ENCODE measurements at places on chromosomes 2 and 18.
A peak's percentile ranks its signal among the peaks of the same experiment; 100 is the strongest.

DNA sequence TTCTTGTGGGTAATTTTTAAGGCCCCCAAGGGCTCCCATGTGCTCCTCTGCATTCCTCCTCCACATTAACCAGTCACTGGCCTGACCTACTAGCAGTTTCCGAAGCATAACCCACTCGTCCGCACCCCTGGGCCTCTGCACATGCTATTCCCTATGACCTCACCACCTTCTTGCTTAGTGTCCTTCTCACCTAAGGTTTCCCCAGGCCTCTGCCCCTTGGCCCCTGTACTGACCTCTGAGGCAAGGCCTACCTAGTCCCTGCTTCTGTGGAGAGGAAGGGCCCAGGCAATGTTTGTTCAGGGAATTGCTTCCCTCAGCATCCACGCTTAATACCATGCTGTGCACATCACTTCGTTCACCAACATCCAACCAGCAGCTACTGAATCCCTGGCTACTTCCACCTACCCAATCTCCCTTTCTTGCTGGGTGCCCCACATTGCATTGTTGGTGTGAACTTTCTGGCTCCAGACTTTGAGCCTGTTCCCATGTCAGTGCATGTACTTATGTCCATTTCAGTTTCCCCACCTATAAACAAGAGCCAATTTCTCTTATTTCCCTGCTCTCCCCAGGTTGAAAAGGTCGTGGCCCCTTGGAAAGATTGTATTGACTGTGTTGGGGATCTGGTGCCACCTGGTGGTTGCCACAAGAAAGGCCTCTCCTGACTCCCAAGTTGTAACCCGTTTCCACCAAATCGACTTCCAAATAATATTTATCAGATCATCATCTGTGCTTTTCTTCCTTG, 19.2 kb upstream of the TMEM177 start:
- no peak for DNase-seq

GRCh38 chr2:109486711-109487535, 126.8 kb downstream of the SEPTIN10 start:
- DNase-seq: no peak

- no peak for DNase-seq
Observed at GRCh38 chr2:217513258-217513657, 489.5 kb downstream of the TNS1 start.

GRCh38 chr2:56465491-56465890, 281.7 kb downstream of the CCDC85A start:
- peak; percentile 3 for DNase-seq

- DNase-seq: no peak
Observed at GRCh38 chr2:67213270-67213670, 183.9 kb upstream of the ETAA1 start.

- DNase-seq: no peak
Observed at GRCh38 chr2:150166313-150167051, 321.0 kb downstream of the RND3 start.

GRCh38 chr2:65367524-65367923, 64.9 kb downstream of the SPRED2 start:
- peak; percentile 98 for DNase-seq

GRCh38 chr2:216362730-216363129, 9.6 kb downstream of the MARCHF4 start:
- DNase-seq: peak; percentile 72

DNA sequence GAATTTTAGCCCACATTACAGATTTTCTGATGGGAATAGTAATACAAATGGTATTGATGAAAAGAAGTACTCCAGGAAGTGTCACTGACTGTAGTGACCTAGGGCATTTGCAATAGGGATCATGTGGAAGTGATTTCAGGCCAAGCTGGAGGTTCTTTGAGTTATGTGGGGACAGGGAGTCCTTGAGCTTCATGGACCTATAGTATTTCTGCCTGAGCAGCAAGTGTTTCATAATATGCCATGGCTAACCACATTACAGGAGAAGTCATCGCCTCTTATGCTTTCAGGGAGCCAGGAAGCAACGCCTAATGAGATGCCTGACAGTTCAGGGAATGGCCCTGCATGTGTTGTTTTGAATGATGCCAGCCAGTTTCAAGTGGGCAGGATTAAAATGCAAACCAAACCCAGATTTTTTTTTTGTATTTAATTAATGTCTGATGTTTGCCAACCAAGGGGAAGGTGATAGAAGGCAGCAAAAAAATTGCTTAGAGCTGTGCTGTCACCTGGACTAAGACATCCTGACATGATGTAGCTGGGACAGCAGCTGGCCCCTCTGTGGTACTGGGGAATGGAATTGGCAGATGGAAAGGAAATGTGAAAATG, 109.5 kb downstream of the RAPGEF4 start:
- no peak for DNase-seq

GRCh38 chr2:108573061-108573460, 38.8 kb downstream of the LIMS1 start:
- DNase-seq: no peak

DNA sequence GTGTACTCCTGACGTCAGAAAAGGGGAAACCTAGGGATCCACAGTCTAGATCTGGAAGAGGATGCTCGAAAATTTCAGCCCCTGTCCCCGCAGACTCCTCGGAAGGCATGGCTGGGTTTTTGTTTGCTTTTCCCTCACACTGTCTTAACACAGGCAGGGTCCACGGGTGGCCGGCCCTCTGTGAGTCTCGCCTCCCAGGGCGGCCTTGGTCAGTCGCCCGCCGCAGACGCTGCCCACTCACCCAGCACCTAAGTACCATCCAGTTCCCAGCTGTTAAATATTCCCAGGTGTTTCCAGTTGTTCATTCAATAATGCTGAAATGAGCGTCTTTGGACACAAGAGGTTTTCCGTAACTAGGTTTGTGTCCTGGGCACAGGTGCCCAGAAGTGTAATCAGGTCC, 193.2 kb downstream of the TWIST2 start:
- DNase-seq: no peak

DNA sequence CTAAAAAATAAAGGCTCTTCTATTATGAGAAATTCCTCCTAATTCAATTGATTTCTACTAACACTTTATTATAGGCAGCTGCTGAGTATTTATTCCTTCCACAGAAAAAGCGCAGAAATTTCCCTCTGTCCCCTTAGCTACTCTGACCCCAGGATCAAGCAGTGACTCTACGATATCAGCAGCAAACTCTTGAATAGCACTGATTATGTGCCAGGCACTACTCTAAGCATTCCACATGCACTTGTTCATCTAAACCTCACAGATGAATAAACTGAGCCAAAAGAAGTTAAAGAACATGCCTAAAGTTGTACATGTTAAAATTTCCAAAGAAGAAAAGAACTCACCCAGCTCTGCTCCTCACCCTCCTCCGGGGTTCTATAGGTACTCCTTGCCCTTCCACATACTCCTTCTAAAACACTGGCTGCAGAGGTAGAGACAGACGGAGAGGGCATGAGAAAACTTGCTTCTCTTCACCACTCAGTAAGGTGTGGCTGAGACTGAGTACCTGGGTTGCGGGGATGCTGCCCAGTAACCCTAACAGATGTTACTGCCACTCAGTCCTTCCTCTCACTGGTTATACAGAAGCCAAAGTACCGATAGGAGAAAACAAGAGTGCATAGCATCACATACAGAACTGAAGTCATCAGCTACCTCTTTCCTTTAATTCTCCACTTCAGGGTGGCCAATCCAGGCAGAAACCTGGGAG, 9.9 kb downstream of the C1D start:
- DNase-seq: no peak

DNA sequence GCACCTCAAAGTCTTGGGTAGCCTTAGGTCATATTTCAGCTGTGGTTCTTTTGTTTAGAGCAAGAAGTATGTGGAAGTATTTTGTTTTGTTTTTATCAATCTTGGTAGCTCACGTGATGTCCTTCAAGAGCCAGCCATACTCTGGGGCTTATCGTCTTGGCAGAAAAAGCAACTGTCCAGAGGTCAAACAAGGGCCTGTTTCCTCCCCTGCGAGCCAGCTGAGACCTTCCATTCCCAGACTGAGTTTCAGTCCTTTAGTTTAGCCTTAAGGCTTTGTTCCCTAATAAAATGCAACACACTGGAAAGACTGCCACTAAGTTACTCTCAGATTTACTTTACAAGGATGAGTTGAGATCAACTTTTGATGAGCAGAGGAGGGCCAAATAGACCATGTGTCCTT, 63.5 kb downstream of the TXNL1 start:
- no peak for DNase-seq

- no peak for DNase-seq
Observed at GRCh38 chr2:215979620-215980019, 33.7 kb downstream of the MREG start.

DNA sequence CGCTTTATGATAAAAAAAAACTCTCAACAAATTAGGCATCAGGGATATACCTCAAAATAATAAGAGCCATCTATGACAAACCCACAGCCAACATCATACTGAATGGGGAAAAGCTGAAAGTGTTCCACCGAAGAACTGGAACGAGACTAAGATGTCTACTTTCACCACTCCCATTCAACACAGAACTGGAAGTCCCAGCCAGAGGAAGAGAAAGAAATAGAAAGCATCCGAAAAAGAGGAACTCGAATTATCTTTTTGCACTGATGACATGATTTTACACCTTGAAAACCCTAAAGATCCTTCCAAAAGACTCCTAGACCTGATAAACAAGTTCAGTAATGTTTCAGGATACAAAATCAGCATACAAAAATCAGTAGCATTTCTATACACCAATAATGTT, 121.6 kb downstream of the ZRANB3 start:
- DNase-seq: no peak

- no peak for DNase-seq
Observed at GRCh38 chr18:5309888-5310470, 14.5 kb upstream of the ZBTB14 start.
